Skeletal muscle cell (primary cell): ENCODE measurements at places on chromosomes 1 and 21.
A peak's percentile ranks its signal among the peaks of the same experiment; 100 is the strongest.

DNA sequence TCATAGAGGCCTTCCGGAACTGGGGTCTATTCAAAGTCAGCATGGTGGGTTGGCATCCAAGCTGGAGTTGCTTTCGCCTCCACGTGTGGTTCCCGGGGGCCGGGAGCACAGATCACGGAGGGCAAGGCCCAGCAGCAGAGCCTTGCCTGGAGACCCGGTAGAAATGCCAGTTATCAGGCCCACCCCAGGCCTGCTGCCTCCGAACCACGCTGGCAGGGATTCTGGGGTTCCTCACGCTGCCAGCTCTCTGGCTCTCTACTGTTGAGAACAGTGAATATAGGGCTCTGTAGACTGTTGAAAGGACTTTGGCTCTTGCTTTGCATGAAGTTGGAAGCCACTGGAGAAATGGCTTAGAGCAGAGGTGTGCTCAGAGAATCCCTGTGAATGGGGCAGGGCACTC, 127.5 kb downstream of the RIPK4 start:
- DNase-seq = no peak

- DNase-seq = no peak
Observed at GRCh38 chr1:60886793-60887331, 195.5 kb upstream of the NFIA start.

DNA sequence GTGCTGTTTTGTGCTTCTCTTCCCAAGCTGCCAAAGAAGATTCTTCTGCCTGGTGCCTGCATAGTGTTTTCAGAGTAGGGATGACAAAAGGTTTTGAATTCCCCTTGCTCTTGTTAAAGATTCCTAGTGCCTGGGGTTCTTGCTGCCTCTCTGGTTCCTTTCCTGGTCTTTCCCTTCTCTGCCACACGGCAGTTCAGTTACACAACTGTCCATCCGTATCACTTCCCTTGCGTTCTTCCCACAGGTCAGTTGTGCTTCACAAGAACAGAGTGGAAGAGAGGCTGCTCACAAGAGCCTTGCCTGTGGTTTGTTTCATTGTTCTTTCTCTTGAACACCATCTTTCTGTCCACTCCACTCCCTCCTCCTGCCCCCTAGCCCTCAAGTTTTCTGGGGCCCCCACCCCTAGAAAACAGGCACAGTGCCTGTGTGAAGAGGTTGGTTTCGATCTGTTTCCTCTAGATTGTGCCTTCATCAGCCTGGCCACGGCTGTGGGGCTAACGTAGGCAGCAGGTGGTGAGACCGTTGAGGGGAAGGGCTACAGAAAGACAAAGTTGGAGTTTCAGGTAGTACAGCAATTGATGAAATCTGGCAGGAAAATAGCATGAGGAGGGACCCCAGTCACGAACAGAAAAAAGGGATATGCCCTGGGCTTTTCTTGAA, 5.8 kb downstream of the VASH2 start:
- DNase-seq = no peak

DNA sequence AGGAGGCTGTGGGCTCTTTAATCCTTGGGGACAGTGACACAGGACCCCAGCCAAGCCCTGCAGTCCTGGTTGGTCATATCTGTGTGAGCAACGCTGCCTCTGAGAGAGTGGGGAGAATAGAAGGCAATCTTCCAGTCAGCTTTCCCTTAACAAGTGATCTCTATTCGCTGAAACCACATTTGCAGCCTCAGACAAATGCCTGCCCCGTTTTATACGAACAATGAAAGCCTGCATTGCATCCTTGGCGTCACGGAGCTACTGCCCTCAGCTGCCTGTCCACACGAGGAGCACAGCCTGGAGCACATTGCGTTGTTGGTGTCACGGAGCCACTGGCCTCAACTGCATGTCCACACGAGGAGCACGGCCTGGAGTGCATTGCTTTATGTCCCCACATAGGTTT, 150.2 kb upstream of the ARHGEF16 start:
- DNase-seq = no peak

GRCh38 chr1:113917400-113918082, 11.6 kb upstream of the HIPK1 start:
- no peak for DNase-seq

DNA sequence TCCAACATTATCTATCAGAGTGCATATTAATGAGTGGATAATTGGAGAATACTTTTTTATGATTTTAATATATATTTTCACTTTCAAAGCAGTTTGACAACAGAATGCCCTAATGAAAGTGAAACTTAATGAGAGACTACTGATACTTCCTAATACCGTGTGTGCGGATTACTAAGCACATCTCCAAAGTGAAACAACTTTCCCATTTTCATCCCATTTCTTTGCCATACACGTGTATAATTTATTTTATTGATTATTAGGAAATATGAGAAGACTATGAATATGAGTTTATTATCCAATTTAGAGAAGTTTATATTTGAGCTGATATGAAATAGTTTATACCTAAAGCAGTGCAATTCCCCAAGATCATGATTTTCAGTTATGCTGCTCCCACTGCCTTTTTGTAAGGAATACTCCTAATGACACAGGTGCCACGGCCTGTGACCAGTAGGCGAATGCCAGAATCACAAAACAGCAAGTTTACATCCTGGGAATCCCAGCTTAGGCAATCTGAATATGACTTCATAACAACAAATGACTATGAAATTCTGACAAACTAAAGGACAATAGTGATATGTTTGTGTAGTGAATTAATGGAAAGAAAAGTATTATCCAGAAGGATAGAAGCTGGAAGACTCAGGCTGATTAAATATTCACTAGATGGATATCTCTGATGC, 202.9 kb downstream of the NCAM2 start:
- DNase-seq = no peak

- DNase-seq = no peak
Observed at GRCh38 chr1:975896-976683, 5.8 kb downstream of the PERM1 start.

DNA sequence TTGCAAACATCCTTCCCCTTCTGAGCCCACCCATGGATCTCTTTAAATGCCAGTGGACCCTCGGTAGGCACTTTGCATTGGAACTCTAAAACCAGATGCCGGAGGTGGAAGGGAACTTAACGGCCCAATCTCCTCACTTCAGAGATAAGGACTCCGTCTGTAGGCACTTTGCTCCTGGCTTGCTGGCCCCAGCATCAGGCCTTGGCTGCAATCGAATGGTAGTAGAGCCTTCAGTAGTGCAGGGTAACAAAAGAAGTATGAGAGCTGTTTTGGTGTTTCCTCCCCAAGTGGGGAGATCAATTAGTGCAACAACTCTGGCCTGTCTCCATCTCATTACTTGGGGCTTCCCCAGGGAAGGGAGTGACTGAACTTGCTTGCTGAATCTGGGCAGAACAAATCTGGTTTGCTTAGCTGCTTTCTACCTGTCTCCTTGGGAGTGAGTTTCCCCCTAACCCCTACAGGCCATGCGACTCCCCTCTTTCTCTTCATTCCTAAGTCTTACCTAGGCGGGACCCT, 70.8 kb downstream of the TENT5C start:
- no peak for DNase-seq

- no peak for DNase-seq
Observed at GRCh38 chr1:15064217-15064929, 89.2 kb upstream of the TMEM51 start.

GRCh38 chr1:58459911-58460310, 86.6 kb downstream of the OMA1 start:
- no peak for DNase-seq

GRCh38 chr1:55735106-55735505, 519.9 kb upstream of the USP24 start:
- no peak for DNase-seq

DNA sequence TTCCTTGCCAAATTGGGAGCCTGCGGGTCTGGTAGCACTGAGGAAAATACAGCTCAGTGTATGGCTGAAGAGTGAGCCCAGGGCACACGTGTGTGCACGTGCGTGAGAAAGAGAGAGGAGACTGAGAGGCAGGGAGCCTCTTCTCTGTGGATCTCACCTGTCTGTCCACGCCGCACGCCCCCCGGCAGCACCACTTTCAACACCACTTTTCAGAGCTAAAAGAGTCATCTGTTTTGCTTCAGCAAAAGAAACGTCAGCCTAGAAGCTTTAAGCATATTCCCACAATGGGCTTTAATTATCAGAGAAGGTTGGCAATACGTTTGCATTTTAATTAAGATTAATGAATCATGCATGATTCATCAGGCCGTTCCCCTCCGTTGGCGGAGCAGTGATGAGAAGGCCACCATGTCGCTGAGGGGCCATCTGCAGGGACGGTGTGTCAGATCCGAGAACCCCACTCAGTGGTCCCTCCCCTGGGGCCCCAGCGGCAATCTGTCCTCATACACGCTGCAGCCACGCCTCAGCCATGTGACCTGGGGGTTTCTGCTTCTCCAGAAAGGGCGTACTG, 56.8 kb downstream of the SIK1 start:
- DNase-seq = no peak

DNA sequence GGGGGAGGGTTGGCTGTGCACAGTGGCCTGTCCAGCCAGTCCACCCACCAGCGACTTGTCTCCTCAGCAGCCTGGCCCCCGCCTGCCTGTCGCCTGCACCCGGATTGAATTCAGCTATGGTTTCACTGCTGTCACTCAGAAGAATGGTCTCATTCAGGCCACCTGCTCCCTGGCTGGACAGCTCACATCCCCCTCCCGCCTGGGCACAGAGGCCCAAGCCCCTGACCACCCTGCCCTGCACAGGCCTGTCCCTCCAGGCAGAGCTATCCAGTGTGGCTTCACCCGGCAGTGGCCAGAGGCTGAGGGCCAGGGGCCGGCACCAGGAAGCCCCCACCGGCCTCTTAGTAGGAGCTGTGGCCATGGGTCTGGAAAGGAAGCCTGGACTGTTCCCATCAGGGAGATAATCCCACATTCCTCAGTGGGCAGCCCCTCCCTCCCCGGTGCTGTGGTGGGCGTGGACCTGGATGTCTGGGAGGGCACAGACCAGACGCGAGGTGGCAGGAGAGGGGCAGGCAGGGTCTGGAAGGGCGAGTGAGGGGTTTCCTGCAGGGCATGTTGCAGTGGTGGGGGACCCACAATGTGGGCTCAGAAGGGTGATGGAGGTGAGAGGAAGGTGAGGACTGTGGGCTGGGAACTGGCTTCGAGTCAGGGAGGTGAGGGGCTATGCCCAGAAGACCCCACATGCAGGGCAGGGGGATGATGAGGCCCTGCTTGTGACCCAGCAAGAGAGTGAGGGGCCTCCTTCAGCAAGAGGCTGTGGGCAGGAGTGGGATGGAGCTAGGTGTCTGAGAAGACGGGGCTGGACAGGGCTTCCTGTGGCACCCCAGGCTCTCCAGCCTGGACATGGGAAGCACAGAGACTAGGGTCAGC, 30.4 kb downstream of the WNT9A start:
- no peak for DNase-seq

DNA sequence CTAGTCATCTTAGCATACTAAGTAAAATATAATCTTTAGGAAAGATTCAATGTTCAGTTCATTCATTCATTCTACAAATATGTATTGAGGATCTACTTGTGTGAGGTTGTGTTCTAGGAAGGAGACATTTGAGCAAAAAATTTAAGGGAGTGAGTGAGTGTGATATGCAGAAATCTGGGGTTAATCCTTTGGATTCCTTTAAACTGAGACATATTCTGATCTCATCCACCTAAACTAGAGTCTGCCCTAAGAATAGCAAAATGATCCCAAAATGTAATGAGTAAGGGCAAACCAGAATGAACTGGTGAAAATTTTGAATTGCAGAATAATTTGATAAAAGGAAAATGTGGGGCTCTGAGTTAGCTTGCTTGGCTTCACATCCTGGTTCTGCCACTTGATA, 8.6 kb downstream of the UBE2U start:
- DNase-seq = peak; percentile 43

DNA sequence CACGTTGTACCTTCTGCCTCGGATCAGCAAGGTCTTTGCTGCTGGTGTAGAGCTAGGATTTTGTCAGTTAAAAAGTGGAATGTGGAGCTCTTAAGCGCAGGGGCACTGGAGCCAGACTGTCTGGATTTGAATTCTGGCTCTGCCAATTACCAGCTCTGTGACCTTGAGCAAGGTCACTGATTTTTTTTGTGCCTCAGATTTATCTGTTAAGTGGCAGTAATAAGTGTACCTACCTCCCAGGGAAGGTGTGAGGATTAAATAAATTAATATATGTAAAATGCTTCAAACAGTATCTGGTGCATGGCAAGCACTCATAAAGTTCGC, 40.3 kb downstream of the UBE2U start:
- DNase-seq = no peak

DNA sequence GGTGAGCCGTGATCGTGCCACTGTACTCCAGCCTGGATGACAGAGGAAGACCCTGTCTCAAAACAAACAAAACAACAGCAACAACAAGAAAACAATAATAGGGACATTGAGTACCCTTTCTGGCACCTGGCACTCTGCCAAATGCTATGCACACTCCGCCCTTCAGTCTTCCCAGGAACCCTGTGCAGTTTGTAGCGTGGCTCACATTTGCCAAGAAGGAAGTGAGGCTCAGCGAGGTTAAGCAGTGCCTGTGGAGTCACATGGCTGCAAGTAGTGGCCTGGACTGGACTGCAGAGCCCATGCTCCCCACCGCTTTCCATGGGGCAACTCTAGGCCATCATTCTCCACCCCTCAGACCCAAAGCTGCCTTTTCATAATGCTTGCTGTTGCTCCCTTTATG, 5.3 kb upstream of the EVA1B start:
- no peak for DNase-seq

- no peak for DNase-seq
Observed at GRCh38 chr21:42338729-42339715, 11.8 kb downstream of the TFF2 start.

DNA sequence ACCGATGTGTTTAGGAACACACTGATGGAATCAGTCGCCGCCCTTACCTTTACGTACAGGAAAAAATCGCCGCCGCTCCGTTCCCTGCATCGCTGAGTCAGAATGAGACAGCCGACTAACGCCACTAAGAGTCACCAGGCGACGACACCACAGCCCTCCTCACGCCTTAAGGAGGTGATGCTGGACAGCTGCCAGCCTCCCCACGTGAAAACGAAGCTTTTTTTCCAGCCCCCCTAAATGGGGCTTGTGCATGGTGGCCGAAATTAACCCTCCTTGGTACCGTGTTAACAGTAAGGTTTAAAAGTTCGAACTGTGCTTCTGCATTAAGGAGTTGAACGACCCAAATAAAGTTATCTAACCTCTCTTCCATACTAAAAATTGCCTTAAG, 511 bp downstream of the DNTTIP2 start:
- no peak for DNase-seq

- no peak for DNase-seq
Observed at GRCh38 chr1:113205980-113206766, 133.2 kb downstream of the LRIG2 start.

DNA sequence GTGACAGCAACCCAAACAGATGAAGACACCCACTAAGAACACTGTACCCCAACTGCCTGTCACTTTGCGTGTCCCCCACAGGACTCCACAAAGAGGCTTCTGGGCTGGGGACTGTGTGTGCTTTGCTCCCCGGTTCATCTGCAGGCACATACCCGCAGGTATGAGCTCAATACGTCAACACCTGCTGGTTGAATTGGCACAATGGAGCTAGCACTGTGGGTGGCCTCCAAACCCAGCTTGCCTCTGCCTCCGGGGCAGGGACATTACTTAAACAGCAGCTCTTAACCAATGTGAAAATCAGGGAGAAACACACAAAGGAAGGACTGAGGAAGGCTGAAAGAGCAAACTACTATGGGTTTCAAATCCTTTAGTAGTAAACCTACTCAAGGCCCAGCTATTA, 140.2 kb upstream of the TIAM1 start:
- DNase-seq = no peak
